ENCODE measurements at places on chromosomes 13 and 19.

- no peaks in the 10 kb centered on the region for H3K36me3 ChIP-seq
- H3K4me1 ChIP-seq: no peaks in the 10 kb centered on the region
- H3K27me3 ChIP-seq: no peaks in the 10 kb centered on the region
- no peak overlapping the region for H3K27ac ChIP-seq
Observed at GRCh38 chr13:57716295-57716694, 84.8 kb downstream of the PCDH17 start.

DNA sequence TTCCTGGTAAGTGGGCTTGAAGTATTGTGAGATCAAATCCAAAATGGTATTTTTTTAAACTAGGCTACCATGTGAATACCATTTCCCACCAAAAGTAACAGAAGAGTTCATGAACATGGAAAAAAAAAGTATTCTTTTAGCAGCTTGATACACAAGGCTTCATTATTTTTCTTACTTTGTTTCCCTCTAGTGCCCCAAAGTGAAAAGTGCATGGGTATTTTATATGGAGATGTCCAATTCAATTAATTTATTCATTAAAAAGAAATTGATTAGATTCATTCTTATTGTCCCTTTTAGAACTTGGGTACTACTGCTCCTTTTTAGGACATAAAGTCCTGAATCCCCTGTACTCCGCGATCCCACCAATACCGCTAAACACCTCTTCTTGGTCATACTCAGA lies 28.6 kb upstream of the SCEL start:
- no peak for DNase-seq
- H3K36me3 ChIP-seq: no peaks in the 10 kb centered on the region
- H3K27ac ChIP-seq: no peak overlapping the region
- no peaks in the 10 kb centered on the region for H3K4me1 ChIP-seq

GRCh38 chr19:412356-413355 lies 3.7 kb upstream of the C2CD4C start:
- H3K27me3 ChIP-seq: peaks cover 24% of the 10 kb centered on the region
- no peak overlapping the region for H3K27ac ChIP-seq
- H3K36me3 ChIP-seq: no peaks in the 10 kb centered on the region
- DNase-seq: no peak
- H3K4me3 ChIP-seq: no peak overlapping the region

GRCh38 chr19:8206147-8207087 lies 2.8 kb upstream of the CERS4 start:
- DNase-seq: no peak
- H3K36me3 ChIP-seq: no peaks in the 10 kb centered on the region
- no peak overlapping the region for H3K4me3 ChIP-seq
- H3K4me1 ChIP-seq: peaks cover 5% of the 10 kb centered on the region

- H3K36me3 ChIP-seq: no peaks in the 10 kb centered on the region
- no peaks in the 10 kb centered on the region for H3K27me3 ChIP-seq
Observed at GRCh38 chr13:77358001-77358400, 31.1 kb upstream of the MYCBP2 start.

- no peak overlapping the region for H3K4me3 ChIP-seq
- no peaks in the 10 kb centered on the region for H3K27me3 ChIP-seq
- DNase-seq: no peak
- H3K27ac ChIP-seq: no peak overlapping the region
Observed at GRCh38 chr13:20377720-20378119, 145.6 kb upstream of the GJB6 start.

GRCh38 chr19:15453091-15453578 lies 3.4 kb upstream of the WIZ start:
- no peaks in the 10 kb centered on the region for H3K36me3 ChIP-seq
- no peaks in the 10 kb centered on the region for H3K27me3 ChIP-seq
- peaks cover 29% of the 10 kb centered on the region for H3K4me1 ChIP-seq
- H3K27ac ChIP-seq: no peak overlapping the region
- DNase-seq: no peak

DNA sequence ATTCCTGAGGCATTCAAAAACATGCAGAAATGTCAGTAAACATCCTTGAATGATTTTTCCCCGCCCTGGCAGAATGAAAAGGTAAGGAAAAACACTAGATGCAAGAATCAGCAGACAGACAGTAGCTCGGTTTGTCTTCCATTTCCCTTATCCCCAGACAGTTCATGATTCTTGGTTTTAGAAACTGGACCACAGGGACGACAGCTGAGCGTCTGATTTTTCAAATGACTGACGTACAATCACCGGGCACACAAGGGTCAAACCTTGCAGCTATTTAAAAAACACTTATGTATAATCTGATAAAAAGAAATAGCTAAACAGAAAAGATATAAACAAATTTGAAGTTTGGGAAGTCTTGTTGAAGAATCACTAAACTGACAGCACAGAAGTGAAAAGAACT lies 47.1 kb downstream of the DCLK1 start:
- DNase-seq: no peak
- H3K4me3 ChIP-seq: no peak overlapping the region
- H3K4me1 ChIP-seq: no peaks in the 10 kb centered on the region
- H3K27me3 ChIP-seq: no peaks in the 10 kb centered on the region
- H3K36me3 ChIP-seq: no peaks in the 10 kb centered on the region

DNA sequence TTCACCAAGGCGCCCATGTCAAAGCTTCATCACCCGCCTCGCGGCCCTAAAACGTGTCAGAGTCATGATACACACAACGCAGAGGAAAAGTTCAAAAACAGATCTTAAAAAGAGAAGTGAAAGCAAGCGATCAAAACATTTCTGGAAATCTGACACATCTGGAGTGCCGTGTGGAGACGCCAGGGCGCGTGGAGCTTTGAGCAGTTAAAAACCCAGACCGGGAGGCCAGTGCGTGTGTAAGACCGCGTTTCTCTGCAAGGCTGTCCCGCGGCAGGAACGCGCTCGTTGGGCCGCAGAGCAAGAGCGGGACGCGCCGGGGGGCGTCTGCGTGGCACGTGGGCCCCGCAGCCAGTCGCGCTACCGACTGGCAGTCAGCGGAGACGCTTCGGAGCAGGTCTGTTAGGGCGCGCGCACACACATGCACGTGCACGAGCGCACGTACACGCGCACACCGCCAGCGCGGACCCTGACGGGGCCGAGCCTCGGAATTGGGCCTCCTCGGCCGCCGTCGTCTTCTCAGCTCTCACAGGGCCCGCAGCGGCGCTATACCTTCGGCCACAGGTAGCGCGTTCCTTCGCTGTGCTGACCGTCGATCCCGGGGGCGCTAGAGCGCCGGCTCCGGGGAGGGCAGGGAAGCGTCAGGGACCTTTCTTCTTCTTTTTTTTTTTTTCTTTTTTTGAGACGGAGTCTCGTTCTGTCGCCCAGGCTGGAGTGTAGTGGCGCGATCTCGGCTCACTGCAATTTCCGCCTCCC lies 35.8 kb downstream of the RNF6 start:
- H3K4me1 ChIP-seq: peaks cover 11% of the 10 kb centered on the region
- no peaks in the 10 kb centered on the region for H3K36me3 ChIP-seq
- DNase-seq: peak; percentile 75
- H3K4me3 ChIP-seq: peak overlapping the region; percentile 38
- no peak overlapping the region for H3K27ac ChIP-seq
- H3K27me3 ChIP-seq: no peaks in the 10 kb centered on the region

- peak; percentile 55 for DNase-seq
- H3K27me3 ChIP-seq: no peaks in the 10 kb centered on the region
- no peak overlapping the region for H3K27ac ChIP-seq
- H3K4me3 ChIP-seq: no peak overlapping the region
- H3K36me3 ChIP-seq: peaks cover 50% of the 10 kb centered on the region
- H3K4me1 ChIP-seq: peaks cover 52% of the 10 kb centered on the region
Observed at GRCh38 chr19:1035998-1036621, 3.8 kb upstream of the ABCA7 start.

DNA sequence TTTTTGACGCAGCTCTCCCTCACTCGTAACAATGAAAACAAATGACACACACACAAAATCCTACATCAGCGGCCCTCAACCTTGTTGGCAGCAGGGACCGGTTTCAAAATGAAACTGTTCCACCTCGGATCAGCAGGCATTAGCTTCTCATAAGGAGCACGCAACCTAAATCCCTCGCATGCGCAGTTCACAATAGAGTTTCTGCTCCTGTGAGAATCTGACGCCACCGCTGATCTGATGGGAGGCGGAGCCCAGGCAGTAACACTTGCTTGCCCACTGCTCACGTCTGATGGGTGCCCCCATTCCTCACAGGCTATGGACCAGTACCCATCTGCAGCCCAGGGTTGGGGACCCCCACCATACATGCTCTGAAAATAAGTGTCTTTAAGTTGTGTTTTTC lies 43.4 kb downstream of the DHRS12 start:
- no peak overlapping the region for H3K27ac ChIP-seq
- DNase-seq: no peak
- H3K4me1 ChIP-seq: no peaks in the 10 kb centered on the region
- no peak overlapping the region for H3K4me3 ChIP-seq
- H3K36me3 ChIP-seq: peaks cover 9% of the 10 kb centered on the region

DNA sequence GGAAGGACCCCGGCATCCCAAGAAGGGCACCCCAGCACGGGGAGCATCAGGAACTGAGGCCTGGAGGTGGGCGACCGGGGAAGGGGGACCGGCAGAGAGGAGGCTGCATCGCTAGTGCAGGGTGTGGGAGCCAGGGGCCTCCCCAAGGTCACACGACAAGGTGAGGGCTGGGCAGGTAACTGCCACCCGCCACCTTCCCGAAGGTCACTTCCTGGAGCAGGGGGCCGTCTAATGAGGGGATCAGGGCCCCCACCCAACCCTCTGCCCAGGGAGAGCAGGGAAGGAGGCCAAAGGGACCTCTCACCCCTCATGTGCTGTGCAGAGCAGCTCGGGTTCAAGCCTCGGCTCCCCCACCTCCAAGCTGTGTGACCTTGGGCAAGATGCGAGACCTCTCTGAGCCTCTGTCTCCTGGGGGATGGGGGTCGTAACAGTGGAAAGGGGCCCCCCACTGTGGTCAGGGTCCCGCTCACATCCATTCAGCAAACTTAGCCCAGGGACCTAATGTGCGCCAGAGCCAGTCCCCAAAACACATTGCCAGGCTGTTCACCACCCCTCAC lies 6.0 kb downstream of the ZBTB7A start:
- H3K27me3 ChIP-seq: no peaks in the 10 kb centered on the region
- H3K27ac ChIP-seq: peak overlapping the region; percentile 88
- peak overlapping the region; percentile 33 for H3K4me3 ChIP-seq

DNA sequence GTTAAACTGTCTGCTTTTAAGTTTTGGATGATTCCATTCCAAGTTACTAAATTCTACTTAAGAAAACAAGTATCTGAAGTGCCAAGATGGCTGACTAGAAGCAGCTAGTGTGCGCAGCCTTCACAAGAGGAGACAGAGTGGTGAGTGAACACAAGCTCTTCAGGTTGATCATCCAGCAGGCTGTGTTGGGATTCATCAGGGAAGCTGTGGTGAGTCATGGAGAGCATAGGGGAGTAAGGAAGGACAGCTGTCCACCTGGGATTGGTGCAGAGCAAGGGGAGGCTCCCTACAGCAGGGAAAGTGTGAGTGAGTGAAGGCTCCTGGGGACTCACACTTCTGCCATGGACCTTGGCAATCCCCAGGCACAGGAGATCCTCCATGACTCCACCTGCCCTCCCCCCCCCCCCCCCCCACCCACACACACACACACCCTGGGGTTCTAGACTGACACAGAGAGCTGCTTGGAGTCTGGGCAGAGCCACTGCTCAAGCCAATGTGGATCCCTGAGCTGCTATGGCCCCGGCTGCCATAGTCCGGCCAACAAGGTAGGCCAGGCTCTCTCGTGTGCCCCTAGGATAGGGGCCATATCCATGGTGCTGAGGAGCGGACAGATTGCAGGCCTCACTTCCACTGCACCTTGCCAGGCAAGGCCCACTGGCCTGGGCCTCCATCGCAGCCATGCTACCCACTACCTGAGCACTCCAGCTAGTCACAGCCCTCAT lies 23.5 kb downstream of the SLC25A15 start:
- H3K27ac ChIP-seq: no peak overlapping the region
- H3K36me3 ChIP-seq: peaks cover 17% of the 10 kb centered on the region
- no peak overlapping the region for H3K4me3 ChIP-seq
- no peak for DNase-seq

- no peaks in the 10 kb centered on the region for H3K4me1 ChIP-seq
- no peak for DNase-seq
- H3K36me3 ChIP-seq: peaks cover 70% of the 10 kb centered on the region
- no peak overlapping the region for H3K4me3 ChIP-seq
Observed at GRCh38 chr13:52669677-52670076, 17.0 kb downstream of the SUGT1 start.

DNA sequence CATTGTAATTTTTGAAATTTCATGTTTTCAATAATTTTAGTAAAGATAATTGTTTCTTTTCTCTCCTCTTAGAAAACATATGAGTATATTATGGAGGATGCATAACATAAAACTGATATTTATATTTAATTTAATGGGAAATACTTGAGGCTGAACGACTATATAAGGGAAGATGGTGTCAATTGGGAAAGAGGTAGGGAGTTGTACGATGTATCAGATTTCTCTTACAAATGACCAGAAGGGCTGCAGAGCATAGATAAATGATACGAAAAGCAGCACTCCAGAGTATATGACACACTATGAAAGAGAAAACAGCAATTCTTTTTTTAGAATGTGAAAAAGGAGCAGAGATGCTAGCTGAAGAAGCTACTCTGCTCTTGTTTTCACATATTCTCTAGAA lies 1308.0 kb upstream of the MIR17HG start:
- H3K4me3 ChIP-seq: no peak overlapping the region
- no peaks in the 10 kb centered on the region for H3K27me3 ChIP-seq
- DNase-seq: no peak
- no peaks in the 10 kb centered on the region for H3K4me1 ChIP-seq
- no peak overlapping the region for H3K27ac ChIP-seq
- H3K36me3 ChIP-seq: no peaks in the 10 kb centered on the region

DNA sequence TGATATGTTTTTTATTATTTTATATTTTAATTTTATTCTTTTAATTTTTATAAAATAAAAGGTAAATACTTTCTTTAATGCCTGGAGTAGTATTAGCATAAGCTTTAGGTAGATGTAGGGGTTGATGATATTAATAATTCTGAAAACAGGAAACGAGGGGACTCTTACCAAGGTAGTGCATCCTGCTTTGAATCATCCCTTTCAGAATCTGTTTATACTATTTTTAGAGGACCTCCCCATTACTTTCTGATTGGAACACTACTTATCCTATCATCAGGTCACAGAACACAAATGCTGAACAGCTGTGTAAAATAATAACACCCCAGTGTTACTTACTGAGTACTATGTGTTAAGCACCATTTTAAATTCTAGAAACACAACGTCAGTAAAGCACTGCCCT lies 27.3 kb downstream of the COG6 start:
- H3K4me1 ChIP-seq: no peaks in the 10 kb centered on the region
- H3K27me3 ChIP-seq: no peaks in the 10 kb centered on the region
- no peak for DNase-seq

GRCh38 chr13:113105032-113105920 lies at the start of gene F7:
TSS of gene F7 (plus strand) at chr13:113105791. CDS start at chr13:113105842, 51 bp downstream.
- no peaks in the 10 kb centered on the region for H3K4me1 ChIP-seq
- H3K36me3 ChIP-seq: no peaks in the 10 kb centered on the region
- H3K27ac ChIP-seq: no peak within 1 kb of the TSS
- H3K27me3 ChIP-seq: peaks cover 3% of the 10 kb centered on the region
- no peak for DNase-seq

- peaks cover 13% of the 10 kb centered on the region for H3K4me1 ChIP-seq
- no peak overlapping the region for H3K27ac ChIP-seq
- no peak overlapping the region for H3K4me3 ChIP-seq
- peaks cover 29% of the 10 kb centered on the region for H3K36me3 ChIP-seq
- H3K27me3 ChIP-seq: no peaks in the 10 kb centered on the region
Observed at GRCh38 chr19:12665281-12665573, 1.3 kb downstream of the MAN2B1 start.

Measured in K562 (cell line).